Stimulated activated CD4-positive, alpha-beta T cell treated with anti-CD3 and anti-CD28 coated beads, TNF-alpha, amount 100 ng/mL, for 48 hours (primary cell): ENCODE measurements at places on chromosomes 11 and 22.
A peak's percentile ranks its signal among the peaks of the same experiment; 100 is the strongest.

GRCh38 chr11:128904656-128905344 is 13.6 kb downstream of the KCNJ5 start:
- no peak for DNase-seq

DNA sequence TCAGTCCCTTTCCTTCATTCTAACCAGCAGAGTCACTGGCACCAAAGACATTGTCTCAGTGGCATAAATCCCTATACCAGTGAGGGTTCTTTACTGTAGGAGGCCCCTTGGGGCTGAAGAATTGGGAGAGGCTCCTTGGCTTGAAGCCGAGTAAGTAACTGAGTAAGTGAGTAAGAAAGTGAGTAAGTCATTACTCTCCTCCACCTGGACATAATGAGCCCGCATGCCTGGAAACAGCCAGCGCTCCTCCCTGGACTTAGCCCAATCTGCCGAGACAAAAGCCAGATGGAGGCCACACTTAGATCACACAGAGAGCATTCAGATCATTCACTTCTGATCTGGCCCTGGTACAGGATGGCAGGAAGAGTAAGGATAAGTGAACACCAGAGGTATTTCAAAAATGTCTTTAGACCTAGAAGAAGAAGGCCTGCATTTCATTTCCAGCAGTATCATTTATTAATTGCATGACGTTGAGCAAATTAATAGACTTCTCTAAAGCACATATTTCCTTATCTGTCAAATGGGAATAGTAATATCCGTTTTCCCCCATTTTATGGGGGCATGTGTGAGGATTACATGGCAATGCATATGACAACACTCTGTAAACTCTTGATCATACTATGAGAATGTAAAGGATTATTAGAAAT is 8.2 kb upstream of the MICAL3 start:
- DNase-seq = no peak

- no peak for DNase-seq
Measured at GRCh38 chr11:69934861-69935494, 115.8 kb upstream of the FGF3 start.

- no peak for DNase-seq
Measured at GRCh38 chr11:15605094-15605493, 490.4 kb downstream of the INSC start.

DNA sequence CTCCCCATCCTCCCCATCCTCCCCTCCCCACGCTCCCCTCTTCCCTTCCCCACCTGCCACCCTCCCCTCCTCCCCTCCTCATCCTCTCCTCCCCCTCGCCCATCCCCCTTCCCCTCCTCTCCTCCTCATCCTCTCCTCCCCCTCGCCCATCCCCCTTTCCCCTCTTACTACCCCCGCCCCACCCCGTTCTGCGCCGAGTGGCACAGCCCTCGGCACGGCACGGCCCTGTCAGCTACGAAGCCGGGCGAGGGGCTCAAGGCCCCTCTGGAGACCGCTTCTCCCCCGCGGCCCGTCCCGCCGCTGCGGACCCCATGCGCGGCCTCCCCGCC is 449.9 kb downstream of the OPCML start:
- no peak for DNase-seq

DNA sequence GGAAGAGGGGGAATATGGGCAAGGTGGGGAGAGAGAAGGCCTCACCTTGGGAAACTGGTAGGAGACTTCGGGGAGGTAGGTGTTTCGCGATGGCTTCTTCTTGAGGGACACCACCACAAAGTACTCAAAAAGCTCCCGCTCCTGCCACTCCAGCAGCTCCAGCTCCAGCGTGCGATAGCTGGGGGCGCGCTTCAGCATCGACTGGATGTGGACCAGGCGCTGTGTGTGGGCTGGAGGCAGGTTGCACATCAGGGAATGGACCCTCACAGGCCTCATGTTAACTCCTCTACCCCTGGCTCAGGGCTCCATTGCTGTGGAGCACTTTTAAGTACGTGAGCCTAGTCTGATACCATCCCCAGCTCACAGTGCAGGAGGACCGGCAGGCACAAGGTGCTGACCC is 29.9 kb downstream of the RPL27A start:
- no peak for DNase-seq

DNA sequence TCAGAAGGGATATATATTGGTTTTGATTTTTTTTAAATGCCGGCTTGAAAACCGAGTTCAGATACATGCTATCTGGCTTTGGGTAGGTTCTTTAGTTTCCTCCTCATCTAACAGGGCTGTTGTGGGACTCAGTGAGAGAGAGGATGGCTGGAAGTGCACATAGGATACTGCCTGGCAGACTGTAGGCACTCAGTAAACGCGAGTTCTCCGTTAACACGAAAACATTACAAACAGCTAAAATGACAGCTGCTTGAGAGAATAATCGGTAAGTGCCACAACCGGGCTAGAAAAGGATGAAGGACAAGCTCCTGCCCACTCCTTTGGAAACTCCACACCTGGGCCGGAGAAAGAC is 369 bp downstream of the XRRA1 start:
- no peak for DNase-seq

DNA sequence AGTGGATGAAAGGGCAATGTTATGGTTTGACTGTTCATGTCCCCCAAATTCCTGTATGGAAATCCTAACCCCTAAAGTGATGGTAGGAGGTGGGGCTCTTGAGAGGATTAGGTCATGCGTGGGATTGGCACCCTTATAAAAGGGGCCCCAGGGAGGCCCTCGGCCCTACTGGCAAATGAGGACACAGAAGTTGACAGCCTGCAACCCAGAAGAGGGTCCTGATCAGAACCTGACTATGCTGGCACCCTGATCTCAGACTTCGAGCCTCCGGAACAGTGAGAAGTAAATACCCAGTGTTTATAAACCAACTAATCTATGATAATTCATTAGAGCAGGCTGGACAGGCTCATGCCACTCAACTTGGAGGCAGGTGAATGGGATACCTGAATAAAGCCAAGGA is 8.7 kb downstream of the IFITM10 start:
- DNase-seq = no peak

- no peak for DNase-seq
Measured at GRCh38 chr11:59643390-59643789, 25.4 kb downstream of the PATL1 start.

DNA sequence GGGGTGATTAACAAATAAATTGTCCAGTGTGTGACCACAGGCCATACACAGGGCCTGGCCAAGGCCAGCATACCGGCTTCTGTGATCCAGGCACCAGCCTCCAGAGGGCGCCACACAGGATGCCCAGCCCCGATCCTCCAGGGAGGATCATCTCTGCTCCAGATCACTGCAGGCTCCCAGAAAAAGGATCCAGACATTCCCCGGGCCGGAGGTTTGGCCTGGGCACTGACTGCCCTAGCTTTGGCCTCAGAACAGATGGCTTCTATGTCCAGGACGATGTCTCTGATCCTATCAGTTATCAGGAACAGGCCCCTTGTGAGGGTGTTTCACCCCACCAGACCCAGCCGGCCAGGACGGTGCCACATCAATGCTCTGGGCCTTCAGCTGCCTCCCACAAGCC is 74.5 kb upstream of the LMO1 start:
- peak; percentile 27 for DNase-seq

DNA sequence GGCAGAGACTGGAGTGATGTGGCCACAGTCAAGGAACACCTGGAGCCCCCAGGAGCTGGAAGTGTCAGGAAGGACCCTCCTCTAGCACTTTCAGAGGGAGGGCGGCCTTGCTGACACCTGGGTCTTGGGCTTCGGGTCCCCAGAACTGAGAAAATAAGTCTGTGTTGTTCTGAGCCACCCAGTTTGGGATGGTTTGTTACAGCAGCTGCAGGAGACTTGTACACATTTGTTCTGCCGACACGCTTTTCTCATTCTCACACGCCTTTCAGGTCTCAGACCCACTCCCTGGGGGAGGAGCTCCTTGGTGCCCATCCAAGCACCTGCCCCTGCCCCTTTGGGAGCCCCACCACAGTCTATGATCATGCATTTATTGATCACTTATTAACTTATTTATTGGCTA is 47.2 kb upstream of the SMIM38 start:
- DNase-seq = no peak

DNA sequence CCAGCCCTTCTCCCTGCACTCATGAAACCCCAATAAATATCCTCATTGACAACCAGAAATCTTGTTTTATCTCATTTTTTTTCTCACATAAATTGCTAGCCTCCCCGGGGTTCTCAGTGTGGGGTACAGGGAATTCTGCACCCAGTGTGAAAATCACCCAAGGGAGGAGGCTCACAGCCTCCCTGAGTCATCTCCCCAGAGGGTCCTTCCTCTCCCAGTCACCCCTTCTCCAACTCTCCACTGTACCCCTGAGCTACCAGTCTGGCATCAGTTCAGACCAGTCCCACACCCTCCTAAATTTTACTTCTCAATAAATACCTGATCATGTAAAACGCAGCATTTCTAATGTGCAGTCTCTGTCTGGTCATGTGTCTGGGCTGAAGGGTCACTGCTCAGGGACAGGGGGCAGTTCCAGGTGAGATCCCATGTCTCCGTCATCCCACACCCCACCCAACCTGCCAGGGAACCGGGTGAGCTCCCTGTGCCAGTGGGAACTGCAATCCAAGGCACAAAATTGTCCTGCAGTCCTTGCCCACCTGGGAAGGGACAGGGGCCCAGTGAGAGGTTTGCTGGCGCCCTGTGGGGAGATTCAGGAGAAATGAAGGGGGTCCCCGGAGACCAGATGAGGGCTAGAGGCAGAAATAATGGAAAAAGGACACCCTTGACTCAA is 8.3 kb downstream of the IGLL5 start:
- no peak for DNase-seq

GRCh38 chr22:48511211-48511610 is 1316.5 kb downstream of the BRD1 start:
- no peak for DNase-seq

DNA sequence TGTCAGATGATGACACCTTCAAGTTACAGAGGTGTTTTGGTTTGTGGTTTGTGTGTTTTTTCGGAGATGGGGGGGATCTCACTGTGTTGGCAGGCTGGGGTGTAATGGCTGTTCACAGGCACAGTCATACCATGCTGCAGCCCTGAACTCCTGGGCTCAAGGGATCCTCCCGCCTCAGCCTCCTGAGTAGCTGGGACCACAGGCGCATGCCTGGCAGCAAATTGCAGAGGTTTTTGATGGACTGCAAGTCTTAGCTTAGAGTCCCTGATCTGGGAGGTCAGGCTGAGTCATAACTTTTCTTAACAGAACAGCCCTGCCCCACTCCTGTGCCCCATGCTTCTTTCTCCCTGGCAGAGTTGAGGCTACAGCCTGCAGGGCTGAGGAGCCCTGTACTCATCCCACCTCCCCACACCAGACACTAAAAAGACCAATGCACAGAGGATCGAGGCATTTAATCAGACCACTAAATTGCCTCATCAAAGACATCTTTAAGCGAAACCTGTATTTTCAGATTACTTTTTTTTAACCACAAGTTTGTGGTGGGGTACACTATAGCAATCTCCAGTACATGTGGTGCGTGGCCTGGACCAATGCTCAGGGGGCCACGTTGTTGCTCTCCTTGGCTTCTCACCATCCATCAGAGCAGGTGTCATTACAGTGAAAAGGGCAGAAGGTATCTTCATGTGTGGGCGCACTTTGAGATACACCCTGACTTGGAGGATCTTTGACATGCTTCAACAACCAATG is 17.1 kb upstream of the ADORA2A start:
- DNase-seq = no peak

DNA sequence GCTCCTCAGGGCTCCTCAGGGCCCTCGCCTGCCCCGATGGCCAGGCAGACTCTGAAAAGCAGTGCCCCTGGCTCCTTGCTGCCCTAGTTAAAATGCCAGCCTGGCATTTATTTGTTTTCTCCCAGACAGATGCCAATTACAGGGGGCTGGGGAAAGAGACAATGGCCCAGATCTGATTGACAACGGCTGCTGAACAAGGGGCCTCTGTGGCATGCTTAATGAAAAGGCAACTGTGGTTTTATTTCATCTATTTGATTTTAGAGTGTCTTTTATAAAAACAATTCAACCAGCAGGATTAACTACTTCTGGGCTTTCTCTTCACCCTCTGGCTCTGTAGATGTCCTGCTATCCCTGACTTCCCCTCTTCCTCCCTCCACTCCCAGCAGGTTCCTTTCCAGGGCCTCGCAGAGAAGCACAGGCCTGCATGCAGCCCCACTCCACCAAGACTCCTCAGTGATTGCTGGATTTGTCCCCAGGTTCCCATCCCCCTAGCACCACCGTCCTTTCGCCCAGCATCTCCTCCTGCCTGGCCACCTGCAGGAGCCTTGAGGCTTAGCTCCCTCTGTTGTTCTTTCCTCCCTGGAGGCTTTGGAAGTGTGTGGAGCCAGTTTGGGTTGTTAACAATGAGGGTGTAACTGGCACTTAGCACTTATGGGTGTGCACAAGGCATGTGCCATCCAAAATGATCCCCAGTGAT is 171.1 kb downstream of the TENM4 start:
- no peak for DNase-seq

DNA sequence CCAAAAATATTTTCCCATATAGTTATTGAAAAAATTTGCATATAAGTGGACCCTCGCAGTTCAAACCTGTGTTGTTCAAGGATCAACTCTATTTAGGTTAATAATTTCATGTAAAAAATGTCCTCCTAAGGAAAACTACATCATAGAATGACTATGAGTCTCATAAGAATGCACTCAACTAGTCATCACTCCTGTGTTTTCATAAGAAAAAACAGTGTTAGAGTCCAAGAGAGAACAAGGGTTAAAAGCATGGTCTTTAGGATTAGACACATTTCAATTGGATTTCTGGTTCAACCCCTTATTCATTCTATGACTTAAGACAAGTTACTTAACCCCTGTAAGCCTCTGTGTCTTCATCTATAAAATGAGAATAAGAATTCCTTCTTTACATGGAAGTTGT is 5.1 kb downstream of the PARVA start:
- no peak for DNase-seq

DNA sequence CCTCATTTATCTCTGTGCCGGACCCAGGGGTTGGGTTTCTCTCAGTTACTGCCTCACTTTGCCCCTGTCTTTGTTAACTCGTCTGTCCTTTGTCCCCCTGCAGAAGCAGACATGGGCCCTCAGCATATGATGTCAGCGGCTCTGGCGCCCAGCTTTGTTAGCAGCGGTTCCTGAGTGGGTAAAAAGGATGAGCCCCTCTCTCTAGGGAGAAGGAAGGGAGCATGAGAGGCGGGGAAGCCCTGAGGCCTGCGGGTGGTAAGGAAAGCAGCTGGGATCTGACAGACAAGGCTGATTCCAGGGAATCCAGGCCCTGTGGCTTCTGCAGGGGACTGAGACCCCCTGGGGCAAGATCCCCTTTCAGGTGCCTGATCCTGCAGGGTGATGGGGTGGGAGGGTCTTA is 51.7 kb downstream of the MCM5 start:
- no peak for DNase-seq

DNA sequence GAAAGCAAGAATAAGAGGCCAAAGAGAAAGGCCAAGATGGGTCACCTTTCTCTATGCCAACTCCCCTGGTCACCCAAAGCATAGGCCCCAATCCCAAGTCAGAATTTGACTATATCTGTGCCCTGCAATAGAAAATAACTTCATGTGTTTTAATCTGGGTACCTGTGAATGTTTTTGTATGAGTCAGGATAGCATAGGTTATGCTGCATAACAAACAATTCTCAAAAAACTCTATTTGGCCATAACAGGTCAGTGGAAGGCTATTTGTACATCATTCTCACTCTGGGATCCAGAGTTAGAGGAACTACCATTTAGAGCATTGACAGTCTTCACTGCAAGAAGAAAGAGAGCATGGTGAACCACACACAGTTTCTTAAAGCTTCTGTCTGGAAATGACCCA is 167.3 kb downstream of the DBX1 start:
- no peak for DNase-seq
